ENCODE measurements at places on chromosomes 12 and 14. TPM values are rescaled to one million over a fixed set of nuclear protein-coding genes. Genes with fewer than 3 reads are reported as not detected.
A peak's percentile ranks its signal among the peaks of the same experiment; 100 is the strongest.

GRCh38 chr14:31843361-31844091 lies 233.6 kb upstream of the ARHGAP5 start:
- DNase-seq, result no peak

GRCh38 chr14:104224506-104225277 lies 86.3 kb downstream of the KIF26A start:
- no peak for DNase-seq

- DNase-seq, result no peak
Measured at GRCh38 chr12:90268574-90268973, 559.9 kb upstream of the ATP2B1 start.

GRCh38 chr12:122835750-122836026 lies 431 bp downstream of the HIP1R start:
- peak; percentile 73 for DNase-seq

CREBL2 gene
- total RNA-seq, result 20.0 TPM

DNA sequence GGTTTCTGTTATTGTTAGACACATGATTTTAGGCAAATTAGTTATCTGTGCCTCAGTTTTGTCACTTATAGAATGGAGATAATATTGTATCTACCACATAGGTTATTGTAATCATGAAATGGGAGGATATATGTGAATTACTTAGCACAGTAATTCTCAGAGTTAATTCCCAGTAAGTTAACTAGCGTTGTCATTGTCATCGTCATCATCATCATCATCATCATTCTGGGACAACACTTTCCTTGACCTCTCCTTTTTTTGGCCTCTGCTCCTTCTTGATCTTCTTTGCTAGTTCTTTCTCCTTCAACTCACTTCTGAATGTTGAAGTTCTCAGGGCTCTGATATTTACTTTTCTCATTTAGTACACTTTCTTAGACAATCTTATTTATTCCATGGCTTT lies 13.8 kb downstream of the MSRB3 start:
- no peak for DNase-seq

GRCh38 chr12:40146800-40147797 lies 41.2 kb upstream of the SLC2A13 start:
- no peak for DNase-seq

- DNase-seq, result no peak
Measured at GRCh38 chr12:114275086-114275485, 130.9 kb downstream of the TBX5 start.

- no peak for DNase-seq
Measured at GRCh38 chr12:83954956-83955601, 957.5 kb downstream of the SLC6A15 start.

SLC7A8 gene
- 4.4 TPM for total RNA-seq

SOAT2 gene
- not detected for total RNA-seq

GRCh38 chr12:25617991-25618390 lies 64.9 kb upstream of the LMNTD1 start:
- DNase-seq, result no peak

PSMC1 gene
- 125 TPM for total RNA-seq

- no peak for DNase-seq
Measured at GRCh38 chr14:76929927-76930326, 98.6 kb downstream of the IRF2BPL start.

WNT1 gene
- total RNA-seq, result not detected

VDR gene
- total RNA-seq, result 1.3 TPM

CCDC38 gene
- total RNA-seq, result not detected

- DNase-seq, result no peak
Measured at GRCh38 chr14:34649344-34649743, 19.4 kb upstream of the SNX6 start.

DNA sequence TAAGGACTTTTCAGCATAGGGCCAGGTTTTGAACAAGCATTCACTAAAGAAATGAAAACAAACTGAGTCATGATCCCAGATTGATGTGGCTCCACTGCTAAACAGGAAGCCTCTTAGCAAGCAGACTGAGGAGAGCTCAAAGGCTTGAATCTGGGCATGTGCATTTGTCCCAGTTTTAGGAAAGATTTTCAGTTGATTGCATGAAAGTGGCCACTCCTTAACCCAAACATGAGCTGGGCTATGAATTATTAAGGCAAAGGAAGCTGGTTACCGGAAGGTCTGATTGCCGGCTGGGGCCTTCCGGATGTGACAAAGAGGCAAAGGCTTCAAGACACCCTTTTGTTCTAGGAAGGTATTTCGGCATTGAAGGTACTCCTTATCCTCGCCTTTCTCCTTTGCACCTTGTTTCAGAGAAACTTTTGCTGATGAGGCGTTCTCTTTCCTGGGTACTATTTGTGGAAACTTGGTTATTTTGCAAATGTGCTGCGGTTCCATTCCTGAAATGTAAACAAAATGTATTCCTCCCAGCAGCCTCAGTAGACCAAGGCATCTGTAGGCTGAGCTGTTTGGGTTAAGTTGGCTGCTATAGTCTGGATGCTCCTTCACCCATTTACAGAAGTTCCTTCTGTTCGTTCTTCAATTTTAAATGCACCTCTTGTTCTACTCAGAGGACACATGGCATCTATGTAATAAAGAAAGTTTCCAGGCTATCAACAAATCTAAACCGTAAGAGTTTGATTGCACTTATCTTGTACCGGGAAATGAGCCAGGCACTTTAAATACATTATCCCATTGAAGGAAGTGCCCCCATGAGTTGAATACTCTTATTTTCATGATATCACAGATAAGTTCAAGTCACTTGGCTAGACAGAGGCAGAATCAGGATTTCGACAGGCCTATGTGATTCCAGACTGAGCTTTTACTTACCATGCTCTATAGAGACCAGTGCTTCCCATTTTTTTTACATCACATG lies 115.6 kb upstream of the METAP2 start:
- no peak for DNase-seq

DNA sequence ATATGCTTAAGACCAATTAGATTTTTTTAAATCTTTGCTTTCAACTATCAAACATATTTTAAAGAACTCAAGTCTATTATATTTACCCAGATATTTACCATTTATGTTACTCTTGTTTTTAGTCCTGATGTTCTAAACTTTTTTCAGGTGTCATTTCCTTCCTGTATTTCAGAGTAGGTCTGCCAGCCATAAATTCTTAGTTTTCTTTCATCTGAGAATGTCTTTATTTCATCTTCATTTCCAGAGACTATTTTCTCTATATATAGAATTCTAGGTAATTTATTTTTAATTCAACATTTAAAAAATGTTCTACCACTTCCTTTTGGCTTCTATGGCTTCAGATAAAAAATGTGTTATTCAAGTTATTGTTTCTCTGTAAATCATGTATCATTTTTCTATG lies 218.2 kb upstream of the AMIGO2 start:
- DNase-seq, result no peak

- DNase-seq, result no peak
Measured at GRCh38 chr12:68479261-68479895, 131.3 kb upstream of the RAP1B start.

GRCh38 chr14:25250516-25250915 lies 200.6 kb upstream of the STXBP6 start:
- DNase-seq, result no peak

KRT79 gene
- not detected for total RNA-seq

IL22 gene
- total RNA-seq, result not detected

NFE2 gene
- total RNA-seq, result 1.2 TPM

GRCh38 chr12:91695964-91696363 lies 449.7 kb downstream of the BTG1 start:
- DNase-seq, result no peak

ENDOU gene
- total RNA-seq, result 0.24 TPM

- DNase-seq, result no peak
Measured at GRCh38 chr14:56085471-56085870, 32.7 kb upstream of the PELI2 start.

PPP2R3C gene
- 26.1 TPM for total RNA-seq

DNA sequence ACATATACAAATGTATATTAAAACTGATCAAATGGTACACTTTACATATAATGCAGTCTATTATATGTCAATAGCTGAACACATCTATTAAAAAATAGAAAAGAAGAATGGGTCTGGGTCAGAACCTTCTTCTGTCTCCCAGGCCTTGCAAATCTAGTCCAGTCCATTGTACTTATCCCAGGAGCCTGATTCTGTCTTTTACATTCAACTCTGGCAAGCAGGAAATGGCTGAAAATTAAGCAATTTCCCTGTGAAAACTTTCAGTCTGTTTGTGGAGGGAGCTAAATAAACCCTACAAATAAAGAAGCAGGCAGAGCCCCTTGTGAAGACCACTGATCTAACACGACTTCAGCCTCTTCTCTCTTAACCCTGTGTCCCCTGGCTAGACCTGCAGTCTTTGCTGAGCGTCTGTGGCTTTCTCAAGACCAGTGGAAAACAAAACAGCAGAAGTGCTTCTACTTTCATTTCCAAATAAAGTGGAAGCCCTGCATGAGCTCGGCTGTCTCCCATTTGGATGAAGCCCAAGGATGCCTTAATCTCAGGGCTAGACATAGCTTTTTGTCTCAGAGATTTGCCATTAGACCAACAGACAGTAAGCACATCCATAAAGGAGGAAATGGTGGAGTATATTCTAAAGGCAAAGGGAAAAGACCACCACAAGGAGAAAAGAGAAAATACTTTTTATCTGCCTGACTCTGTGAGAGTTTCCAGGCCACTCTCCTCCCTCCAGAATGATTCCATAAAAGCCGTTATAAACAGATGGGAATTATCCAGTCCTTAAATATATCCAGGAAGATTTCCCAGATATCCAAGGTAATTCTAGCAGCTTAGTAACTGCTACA lies 48.2 kb downstream of the CRACR2A start:
- no peak for DNase-seq

DNA sequence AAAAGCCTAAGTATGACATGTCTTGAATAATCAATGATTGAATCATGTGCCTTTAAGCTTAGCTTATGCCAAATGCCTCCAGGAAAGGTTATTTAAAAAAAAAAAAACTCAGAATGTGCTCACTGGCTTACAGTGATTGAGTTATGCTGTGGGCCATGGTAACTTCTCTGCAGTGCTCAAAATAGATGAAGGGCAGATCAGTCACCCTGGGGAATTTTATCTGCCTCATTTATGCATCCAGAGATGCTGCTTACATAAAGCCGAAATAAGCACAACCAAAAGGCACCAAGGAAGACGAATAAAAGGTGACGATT lies 118.7 kb upstream of the MDM1 start:
- no peak for DNase-seq

SERPINA9 gene
- not detected for total RNA-seq

NID2 gene
- 37.3 TPM for total RNA-seq

GRCh38 chr14:61260939-61261776 lies 20.0 kb downstream of the TMEM30B start:
- DNase-seq, result no peak

DNA sequence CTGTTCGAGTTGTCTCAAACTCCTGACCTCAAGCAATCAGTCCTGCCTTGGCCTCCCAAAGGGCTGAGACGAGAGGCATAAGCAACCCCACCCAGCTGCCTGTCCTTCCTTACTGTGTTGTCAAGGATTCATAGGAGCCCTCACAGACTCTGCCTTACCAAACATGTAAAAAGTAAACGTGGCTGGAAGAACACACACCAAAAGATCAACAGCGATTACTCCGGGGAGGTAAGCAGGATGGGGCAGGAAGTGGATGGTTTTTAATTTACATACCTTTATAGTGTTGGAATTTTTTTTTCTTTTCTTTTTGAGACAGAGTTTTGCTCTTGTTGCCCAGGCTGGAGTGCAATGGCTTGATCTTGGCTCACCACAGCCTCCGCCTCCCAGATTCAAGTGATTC lies 61.5 kb upstream of the EGLN3 start:
- DNase-seq, result no peak

DNA sequence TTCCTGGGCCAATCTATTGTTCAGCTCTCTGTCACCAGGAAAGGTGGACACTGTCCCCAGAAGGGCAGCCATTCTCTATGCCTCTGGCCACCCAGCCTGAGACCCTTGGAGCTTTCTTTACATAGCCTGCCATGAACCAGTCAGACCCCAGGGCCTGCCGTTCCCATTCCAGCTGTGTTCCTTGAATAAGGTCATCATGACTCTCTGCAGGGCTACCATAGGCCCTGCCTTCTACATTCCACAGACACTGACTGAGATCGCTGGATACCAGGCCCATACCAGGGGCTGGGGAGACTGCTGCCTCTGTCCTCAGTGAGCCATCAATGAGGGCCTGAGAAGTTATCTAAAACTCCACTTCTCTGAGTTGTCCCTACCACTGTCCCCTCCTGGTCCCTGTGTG lies 75.5 kb downstream of the SYNE3 start:
- no peak for DNase-seq

DNA sequence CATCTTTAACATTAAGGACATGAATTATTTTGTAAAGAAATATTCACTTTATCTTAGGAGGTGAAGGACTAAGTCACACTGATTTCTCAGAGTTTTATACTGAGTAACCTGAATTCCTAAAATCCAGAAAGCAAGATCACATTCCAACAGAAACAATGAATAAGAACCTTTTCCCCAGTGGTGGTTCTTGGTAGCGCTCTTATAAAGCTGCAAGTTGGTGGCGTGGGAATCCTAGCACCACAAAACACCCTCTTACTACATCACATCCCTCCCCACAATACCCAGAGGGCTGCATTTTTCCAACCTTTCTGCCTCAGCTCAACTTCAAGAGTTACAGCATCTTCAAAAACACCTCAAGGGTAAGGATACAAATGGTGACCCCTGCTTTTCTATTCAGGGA lies 44.0 kb upstream of the SMUG1 start:
- no peak for DNase-seq

OR5AU1 gene
- not detected for total RNA-seq

- no peak for DNase-seq
Measured at GRCh38 chr14:24337144-24337823, 2.4 kb upstream of the ADCY4 start.

PTPRB gene
- total RNA-seq, result 28.9 TPM

TRIAP1 gene
- 11.9 TPM for total RNA-seq

All from cardiac septum (tissue), 1 donor.